Colonic mucosa (tissue), 4 donors: ENCODE measurements at places on chromosomes 12 and 14.

DNA sequence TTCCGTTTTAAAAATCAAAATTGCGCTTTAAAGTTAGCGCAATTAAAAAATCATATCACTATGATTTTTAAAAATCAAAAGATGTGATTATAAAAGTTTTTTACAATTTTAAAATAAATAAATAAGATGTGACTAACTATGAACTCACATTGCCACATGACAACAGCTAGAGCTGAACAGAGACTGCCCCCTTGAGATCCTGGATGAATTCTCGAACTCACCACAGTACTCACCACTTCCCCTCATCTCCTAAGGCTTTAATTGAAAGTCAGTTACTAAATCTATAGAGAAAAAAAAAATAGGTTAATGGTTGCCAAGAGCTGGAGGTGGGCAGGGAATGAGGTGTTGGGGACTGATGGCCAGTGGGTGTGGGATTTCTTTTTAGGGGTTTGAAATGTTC, 384.2 kb downstream of the ZFP36L1 start:
- DNase-seq = no peak
- H3K27me3 ChIP-seq = no peaks in the 10 kb centered on the region
- H3K4me3 ChIP-seq = no peak overlapping the region
- no peaks in the 10 kb centered on the region for H3K4me1 ChIP-seq
- no peak overlapping the region for H3K27ac ChIP-seq
- H3K36me3 ChIP-seq = no peaks in the 10 kb centered on the region

DNA sequence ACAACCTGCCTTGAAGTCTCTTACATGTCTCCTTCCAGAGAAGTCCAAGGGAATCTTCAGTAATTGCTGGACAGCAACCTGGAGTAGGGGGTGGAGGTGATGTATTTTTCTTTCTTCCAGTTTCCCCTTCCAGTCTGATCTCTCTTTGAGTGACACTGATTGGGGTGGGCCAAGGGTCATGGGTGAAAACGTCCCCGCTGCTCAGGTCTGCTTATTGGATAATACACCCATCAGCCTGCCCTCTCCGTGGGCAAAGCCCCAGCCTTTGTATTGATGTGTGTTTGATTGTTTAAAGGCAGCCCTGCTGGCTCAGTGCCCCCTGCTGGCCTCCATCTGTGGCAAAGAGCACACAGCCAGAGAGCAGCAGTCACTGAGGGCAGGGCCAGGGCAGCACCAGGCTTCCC, 35.7 kb upstream of the ATP2A2 start:
- H3K27ac ChIP-seq = no peak overlapping the region
- no peaks in the 10 kb centered on the region for H3K27me3 ChIP-seq
- H3K36me3 ChIP-seq = no peaks in the 10 kb centered on the region
- H3K4me3 ChIP-seq = no peak overlapping the region
- peak; percentile 84 for DNase-seq

- no peaks in the 10 kb centered on the region for H3K36me3 ChIP-seq
- no peak overlapping the region for H3K4me3 ChIP-seq
- H3K4me1 ChIP-seq = peaks cover 4% of the 10 kb centered on the region
- DNase-seq = no peak
Measured at GRCh38 chr12:114670291-114670980, 13.5 kb downstream of the TBX3 start.

DNA sequence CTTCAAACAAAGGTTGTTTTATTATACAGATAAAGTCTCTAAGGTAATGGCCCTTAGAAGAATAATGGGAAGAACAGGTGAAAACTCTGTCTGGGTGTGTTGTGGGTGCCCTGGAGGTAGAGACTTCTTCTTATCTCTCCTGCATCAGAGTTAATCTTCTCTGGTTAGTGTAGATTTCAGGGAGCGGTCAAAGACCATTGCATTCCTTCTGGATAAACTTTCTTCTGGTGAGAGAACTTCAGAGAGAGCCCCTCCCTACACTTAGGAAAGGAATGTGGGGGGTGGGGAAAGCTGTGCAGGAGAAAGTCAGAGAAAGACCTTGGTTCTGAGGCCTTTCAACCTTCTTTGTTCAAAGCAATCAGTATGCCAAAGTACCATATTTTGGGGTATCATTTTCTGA, 658.5 kb downstream of the DIO2 start:
- no peaks in the 10 kb centered on the region for H3K4me1 ChIP-seq
- no peaks in the 10 kb centered on the region for H3K27me3 ChIP-seq
- no peak overlapping the region for H3K4me3 ChIP-seq
- no peaks in the 10 kb centered on the region for H3K36me3 ChIP-seq
- H3K27ac ChIP-seq = no peak overlapping the region

- no peak for DNase-seq
- no peak overlapping the region for H3K27ac ChIP-seq
- no peaks in the 10 kb centered on the region for H3K27me3 ChIP-seq
- H3K4me3 ChIP-seq = no peak overlapping the region
- H3K4me1 ChIP-seq = no peaks in the 10 kb centered on the region
Measured at GRCh38 chr12:43057566-43057965, 468.0 kb upstream of the PRICKLE1 start.
